Karpas-422 (cell line): ENCODE measurements at places on chromosomes 3 and 15.

GRCh38 chr3:126848991-126849390, 133.9 kb upstream of the PLXNA1 start:
- no peak for DNase-seq

DNA sequence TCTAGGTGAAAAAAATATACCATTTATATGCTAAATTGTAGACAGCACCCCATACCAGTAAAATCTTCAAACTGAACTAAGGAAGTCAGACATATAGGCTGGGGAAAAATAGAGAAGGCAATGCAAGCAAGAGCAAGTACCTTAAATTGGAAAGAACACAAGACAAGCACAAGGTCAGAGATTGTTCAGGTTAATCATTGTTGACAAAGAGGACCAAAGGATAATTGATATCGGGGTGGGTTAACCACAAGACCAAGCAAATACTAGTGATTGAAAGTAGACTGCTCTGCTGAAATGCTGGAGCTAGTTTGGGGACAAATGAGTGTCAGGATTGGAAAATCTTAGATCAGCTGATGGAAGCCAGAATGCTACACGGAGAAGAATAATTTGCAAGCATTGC, 499.8 kb downstream of the ROBO2 start:
- DNase-seq: no peak

DNA sequence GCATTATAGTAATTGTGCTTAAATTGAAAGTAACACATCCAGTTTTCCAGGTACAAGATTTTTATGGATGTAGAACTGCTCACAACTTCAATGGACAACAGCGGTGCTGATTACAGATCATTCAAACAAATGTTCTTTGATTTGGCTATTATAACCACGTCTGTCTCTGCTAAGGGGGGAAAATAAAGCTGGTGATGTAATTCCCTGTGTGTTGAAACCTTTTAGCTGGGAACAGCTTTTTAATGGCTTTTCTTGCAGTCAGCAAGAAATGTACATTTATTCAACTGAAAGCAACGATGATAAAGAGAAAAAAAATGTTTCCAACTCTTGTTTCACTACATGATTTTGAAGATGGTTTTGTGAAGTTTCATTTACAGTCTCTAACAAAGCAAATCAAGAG, 431.9 kb upstream of the AGTR1 start:
- DNase-seq: no peak

- DNase-seq: no peak
Measured at GRCh38 chr3:19735111-19735510, 198.9 kb downstream of the EFHB start.

DNA sequence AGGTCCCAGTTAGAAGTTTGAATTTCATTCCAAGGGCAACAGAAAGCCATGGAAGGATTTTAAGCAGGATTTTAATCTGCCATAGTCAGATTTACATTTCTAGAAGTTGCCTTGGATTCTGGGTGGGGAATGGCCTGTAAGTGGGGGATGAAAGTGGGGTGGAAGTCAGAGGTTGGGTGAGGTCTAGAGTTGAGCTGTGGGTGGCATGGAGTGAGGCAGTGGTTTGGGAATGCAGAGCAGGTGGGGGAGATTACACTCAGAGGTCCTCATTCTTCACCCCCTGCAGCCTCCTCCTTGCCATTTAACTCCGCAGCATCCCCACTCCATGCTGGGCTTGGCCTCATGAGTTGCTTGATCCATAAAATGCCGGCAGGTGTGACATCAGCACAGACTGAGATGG, 32.0 kb upstream of the CCDC174 start:
- no peak for DNase-seq

DNA sequence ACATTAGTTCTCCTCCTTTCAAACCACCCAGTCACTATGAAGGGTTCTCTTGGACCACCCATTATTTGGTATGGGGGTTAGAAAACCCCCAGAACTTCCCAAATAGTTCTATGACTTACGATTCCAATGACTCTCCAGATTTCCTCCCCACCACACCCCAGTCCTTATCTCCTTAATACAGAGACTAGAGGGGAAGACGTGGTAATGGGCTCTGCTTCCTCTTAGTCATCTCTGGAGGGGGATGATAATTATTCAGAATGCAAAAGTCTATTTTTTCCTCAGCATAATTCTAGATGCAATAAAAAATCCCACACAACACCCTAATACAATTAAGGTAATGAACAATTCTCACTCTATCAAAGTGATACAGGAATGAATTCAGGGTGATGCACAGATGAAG, 48.9 kb upstream of the CFAP161 start:
- no peak for DNase-seq

DNA sequence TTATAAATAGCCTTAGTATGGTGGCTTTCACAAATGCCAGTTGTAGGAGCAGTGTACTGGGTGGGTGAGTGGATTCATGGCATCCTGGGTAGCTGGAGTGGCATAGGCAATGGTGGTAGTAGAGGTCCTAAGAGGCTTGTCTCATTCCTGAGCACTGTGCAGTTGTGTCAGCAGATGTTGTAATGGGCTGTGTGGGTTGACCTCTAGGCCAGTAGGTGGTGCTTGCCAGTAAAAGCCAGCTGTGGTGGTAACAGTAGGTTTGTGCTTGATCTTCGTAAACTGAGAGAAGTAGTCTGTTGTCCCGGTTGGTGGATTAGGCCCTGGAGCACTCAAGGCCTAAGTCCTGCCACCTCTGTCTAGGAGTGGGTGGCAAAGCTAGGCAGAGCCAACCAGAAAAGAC, 149.7 kb upstream of the SUCLG2 start:
- no peak for DNase-seq

- no peak for DNase-seq
Measured at GRCh38 chr3:76400141-76400540, 614.8 kb upstream of the ZNF717 start.

- no peak for DNase-seq
Measured at GRCh38 chr3:126394179-126394976, at the start of gene CFAP100. Gene CFAP100, plus strand, starts transcription at chr3:126394909. Its CDS starts 1,092 bp downstream, at chr3:126396001.

- no peak for DNase-seq
Measured at GRCh38 chr3:43499256-43499655, 122.6 kb downstream of the ANO10 start.

GRCh38 chr3:126621627-126622345, 33.1 kb downstream of the TXNRD3 start:
- no peak for DNase-seq

DNA sequence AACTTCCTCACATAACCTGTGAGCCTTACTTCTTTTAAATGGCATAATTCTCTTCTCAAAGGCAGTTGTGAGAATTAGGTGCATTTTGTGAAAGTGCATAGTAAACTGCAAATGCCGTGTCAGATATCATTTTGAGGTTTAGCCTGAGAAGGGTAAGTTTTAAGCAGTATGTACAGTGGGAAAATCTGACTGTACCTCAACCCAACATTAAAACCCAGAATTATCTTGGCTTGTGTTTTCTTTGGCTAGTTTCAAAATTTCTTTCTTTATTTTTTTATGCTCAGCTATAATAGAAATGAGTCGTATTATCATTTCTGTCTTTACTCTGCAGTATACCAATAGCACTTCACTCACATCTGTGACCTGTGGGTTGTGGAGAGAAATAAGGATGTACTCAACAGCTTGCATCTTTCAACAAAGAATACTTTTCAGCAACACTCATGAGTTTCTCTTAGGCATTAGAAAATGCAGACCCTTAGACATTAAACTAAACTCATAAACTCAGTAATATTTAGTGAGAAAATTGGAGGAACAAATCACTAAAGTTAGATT, 65.7 kb downstream of the RASA2 start:
- no peak for DNase-seq

- no peak for DNase-seq
Measured at GRCh38 chr15:48472756-48473155, 141.5 kb downstream of the DUT start.

DNA sequence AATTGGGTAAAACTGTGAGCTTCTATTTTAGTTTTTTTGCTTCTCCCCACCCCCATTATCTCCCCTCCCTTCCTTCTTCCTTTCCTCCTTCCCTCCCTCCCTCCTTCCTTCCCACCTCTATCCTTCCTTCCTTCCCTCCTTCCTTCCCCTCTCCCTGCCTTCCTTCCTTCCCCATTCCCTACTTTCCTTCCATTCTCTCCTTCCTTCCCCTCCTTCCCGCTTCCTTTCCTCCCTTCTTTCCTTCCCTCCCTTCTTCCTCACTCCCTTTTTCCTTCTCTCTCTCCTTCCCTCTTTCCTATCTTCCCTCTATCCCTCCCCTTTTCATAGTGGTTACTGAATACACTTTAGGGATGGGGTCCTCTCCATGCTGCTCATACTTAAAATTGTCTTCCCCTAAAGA, 40.4 kb upstream of the C3orf22 start:
- DNase-seq: no peak

- DNase-seq: no peak
Measured at GRCh38 chr3:100102757-100103156, 11.5 kb downstream of the FILIP1L start.

DNA sequence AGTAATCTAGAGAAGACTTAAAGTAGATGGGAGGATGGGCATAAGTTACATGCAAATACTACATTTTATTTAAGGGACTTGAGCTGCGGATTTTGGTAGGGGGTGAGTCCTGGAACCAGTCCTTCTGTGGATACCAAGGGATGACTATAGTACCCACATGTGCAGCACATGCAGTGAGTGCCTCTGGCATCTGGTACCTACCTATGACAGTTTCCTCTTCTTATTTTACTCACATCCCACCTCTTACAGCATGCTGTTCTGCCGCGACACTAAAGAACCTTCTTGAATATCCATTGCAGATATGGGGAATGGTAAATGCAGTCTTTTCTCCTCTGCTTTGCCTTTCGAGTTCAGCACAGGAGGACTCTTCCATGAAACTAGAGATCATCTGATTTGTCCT, 1.7 kb downstream of the TSEN2 start:
- no peak for DNase-seq

- DNase-seq: no peak
Measured at GRCh38 chr15:66400351-66400774, 13.7 kb downstream of the MAP2K1 start.

- no peak for DNase-seq
Measured at GRCh38 chr3:25184641-25185250, 243.3 kb upstream of the RARB start.
